ENCODE measurements at places on chromosomes 5 and 9.

GRCh38 chr9:137293482-137294090 lies 8.5 kb downstream of the NRARP start:
- DNase-seq = no peak

DNA sequence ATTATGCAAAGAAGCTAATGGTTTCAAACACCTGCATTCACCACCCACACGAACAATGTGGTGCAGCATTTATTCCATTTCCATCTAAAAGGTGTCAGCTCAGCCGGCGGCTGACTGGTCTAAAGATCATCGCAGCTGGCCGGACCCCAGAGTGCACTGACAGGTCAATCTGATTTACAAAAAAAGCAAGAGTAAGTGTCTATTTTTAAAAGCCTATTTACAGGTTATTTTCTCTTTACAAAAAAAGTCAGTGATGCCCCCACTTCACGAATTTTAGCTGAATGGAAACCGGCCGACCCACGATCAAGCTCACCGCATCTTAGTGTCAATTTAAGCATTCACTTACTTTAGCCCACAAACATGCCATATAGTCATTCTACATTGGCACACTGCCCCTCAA lies 58.3 kb downstream of the SEMA4D start:
- no peak for DNase-seq

DNA sequence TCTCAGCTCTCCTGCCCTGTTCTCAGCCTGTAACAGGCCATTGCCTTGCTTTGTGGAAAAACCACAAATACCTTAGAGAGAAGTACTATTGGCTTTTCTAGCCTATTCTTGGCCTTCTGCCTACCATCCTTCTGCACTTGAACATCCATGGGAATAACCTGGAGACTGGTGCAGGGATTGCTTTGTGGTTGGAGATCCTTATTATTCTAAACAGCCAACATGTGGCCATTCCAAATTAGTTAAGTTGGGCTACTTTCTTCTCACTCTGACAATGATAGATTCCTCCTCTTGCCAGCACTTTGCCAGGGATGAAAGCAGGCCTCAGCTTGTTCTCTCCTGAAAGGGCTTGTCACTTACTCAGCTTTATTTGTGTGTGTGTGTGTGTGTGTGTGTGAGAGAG lies 240.4 kb downstream of the GLIS3 start:
- DNase-seq = no peak

- no peak for DNase-seq
Measured at GRCh38 chr5:76682387-76682786, 33.5 kb upstream of the F2R start.

DNA sequence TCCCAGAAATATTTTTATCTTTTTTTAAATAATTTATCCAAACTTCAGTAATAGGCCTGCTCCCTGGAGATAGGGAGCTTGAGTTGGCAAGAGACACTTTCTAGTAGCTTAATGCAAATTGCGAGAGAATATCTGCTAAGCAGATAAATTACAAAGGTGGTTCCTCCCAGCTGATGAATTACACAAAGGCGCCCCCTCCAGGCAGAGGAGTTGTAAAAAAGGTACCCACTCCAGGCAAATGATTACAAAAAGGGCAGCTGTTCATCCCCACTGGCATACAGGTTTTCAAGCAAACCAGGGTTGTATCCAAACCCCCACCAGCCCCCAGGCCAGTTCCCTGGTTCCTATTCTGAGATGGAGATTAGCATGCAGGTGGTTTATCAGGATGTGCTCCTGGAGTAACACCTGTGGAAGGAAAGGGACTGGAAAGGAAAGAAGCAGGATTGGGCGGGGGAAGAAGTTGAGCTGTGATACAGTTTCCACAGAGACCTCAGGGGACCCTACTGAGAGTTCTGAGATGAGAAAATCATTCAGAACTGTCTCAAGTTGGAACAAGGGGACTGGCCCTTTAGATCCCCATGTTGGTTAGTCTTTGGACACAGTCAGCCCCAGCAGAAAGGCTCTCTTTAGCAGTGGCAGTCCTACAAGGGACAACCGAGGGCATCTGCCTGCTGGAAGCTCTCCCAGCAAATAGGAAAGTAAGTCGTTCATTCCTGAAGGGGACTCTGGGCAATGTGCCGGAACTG lies 25.5 kb downstream of the ESM1 start:
- DNase-seq = peak; percentile 5

DNA sequence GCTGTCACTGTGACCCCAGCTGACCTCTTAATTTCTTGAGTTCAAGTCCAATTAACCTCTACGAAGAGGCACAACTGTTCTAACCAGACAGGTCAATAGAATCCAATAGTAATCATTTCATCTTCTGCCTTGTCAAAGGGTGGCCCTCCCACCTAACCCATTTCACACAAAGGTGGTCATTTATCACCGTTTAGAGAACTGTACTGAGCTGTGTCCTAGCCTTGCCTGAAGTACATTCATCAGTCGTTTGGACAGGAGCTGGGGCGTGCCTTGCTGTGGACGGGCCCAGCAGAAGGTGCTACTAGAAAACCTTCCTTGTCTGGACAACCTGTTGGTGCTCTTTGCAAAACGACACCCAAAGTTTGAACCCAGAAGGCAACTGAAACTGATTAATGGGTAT lies 605.4 kb downstream of the ISL1 start:
- no peak for DNase-seq

DNA sequence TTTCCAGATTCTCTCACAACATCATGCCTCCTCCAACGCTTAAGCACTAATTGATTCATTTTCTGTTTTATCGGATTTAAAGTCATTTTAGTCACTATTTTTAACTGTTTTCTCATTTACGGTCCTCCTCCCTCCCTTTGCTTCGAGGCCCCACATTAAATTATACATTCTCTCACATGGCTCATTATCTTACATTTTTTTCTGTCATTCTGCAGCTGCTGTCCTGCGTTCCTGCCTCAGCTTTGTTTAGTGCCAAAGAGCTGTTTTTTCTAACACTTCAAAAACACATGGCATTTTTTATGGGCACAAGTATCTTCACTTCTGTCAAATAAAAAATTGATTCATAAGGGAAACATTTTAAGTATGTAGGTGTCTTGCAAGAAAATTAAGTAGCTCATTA lies 130.1 kb upstream of the FST start:
- DNase-seq = no peak

- DNase-seq = peak; percentile 32
Measured at GRCh38 chr9:127763918-127764384, 14.5 kb downstream of the SH2D3C start.

GRCh38 chr5:123626051-123626450 lies 114.1 kb downstream of the CSNK1G3 start:
- no peak for DNase-seq

DNA sequence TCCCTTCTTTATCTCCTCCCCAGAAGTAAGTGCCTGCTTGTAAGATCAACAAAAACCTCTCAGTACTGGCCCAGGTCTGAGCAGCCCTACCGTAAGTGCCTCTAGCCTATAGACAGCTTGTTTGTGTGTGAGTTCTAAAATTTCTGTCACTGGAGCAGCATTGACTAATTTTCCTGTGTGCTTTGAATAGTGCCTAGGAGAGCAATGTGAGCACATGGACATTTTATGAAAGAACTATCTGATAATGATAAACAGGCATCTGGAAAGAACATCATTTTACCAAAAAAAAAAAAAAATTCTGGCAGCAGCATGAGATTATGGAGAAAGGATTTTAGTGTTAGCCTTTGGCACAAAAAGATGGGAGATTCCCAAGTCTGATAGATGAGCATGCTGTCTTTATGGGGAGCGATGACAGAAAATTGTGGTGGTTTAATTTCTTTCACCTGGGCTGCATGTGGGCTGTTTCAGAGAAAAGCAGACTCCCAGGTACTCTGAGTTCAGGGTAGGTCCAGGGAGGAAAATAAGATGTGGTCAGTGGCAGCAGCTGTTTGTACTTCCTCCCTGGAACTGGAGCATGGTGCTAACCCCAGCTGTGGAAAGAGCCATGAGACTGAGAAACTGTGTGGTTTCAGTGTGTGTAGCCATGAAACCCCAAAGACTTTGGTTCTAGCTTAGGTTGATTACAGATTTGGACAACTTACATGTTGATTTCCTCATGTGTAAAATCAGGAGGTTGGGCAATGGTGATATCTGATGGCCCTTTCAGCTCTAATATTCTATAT lies 419.9 kb downstream of the NTRK2 start:
- no peak for DNase-seq

DNA sequence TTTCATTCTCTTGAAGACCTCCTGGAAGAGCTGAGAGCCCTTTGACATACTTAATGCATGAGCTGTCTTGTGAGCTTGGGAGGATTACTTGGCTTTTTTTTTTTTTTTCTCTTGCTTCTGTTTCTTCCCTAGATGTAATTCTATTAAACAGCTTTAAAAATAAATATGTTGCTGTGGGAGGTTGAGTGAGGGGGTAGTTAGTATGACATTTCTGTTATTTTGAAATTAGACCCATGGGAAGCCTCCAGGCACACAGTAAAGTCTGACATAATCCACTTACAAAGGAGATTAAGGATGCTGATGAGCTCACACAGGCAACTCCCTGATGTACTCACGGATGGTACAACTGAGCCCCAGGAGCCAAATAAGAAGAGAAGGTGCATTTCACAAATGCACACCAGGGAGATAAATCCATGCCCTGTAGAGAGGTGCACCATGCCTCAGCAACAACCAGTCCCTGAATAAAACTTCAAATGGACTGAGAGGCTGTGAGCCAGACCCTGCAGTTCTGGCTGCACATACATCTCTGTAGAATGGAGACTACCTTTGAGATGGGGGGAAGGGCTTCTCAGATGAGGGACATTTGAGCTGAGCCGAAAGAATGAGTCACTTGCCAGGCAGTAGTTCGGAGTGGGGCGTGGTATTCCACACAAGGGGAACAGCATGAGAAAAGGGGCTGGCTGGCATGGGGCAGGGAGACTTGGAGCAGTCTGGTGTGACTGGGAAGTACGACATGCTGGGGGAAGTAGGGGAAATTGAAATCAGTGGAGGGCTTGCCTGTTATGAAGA lies 68.7 kb downstream of the ACTL7B start:
- DNase-seq = no peak

DNA sequence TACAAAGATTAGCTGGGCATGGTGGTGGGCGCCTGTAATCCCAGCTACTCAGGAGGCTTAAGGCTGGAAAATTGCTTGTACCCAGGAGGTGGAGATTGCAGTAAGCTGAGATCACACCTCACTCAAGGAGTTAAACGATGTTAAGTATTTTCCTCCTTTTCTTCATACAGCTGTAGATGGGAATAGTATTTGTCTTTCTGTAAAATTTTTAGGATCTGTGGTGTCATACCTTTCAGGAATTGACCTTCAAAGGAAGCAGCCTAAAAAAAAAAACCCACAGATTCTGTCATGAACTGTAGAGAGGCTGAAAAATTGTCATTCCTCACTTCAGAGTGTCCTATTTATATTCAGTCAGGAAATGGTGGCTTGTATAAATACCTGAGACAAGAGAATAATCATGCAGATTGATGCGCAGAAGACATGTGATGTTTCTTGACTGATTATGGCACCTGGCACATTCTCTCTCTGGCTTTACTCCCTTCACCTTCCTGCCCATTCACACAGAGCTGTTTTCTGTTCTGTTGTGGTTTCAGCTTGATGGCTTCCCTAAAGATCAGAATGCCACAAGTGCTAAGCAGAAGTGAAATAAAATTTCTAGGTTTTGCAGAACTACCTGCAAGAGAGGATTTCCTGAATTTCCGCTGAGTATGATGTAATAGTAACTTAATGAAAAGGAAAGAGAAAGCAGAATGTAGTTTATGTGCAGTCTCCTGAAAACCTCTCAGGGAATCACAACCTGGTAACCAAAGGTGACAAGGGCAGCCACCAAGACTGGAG lies 3.8 kb downstream of the IFNA1 start:
- no peak for DNase-seq

DNA sequence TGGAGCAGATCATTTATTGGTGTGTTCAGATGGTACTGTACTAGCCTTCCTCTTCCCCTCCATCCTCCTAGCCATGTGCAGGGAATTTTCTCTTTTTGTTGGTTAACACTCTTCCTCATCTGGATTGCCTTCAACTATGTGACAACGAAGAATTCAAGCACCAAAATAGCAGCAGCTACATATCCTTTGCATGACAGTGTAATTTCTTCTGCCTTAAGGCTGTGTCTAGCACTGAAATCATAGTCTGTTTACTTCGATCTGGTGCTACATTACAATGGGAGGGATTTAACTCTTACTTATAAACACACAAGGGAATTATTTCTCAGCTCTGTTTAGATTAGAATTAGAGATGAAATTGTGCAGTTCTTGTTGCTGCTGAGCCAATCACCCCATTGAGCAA lies 260.4 kb downstream of the ARL15 start:
- no peak for DNase-seq

DNA sequence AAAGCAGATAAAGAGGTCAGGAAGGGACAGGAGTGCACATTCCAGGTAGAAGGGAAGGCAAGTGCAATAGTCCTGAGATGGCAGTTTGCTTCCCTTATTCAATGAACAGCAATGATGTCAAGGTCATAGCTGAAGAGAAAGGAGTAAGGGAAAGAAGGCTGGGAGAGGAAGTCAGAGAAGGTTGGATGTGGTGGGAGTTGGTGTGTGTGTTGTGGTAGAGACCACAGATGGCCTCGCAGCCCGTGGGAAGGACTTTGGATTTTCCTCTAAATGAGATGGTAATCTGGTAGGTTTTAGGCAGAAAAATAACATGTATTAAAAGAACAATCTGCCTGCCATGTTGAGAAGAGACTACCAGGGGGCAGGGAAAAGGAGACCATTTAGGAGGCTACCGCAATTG lies 25.1 kb upstream of the LPAR1 start:
- no peak for DNase-seq

- DNase-seq = no peak
Measured at GRCh38 chr9:87140605-87141109, 193.4 kb upstream of the GAS1 start.

- no peak for DNase-seq
Measured at GRCh38 chr9:126165755-126166154, 160.9 kb upstream of the MVB12B start.

DNA sequence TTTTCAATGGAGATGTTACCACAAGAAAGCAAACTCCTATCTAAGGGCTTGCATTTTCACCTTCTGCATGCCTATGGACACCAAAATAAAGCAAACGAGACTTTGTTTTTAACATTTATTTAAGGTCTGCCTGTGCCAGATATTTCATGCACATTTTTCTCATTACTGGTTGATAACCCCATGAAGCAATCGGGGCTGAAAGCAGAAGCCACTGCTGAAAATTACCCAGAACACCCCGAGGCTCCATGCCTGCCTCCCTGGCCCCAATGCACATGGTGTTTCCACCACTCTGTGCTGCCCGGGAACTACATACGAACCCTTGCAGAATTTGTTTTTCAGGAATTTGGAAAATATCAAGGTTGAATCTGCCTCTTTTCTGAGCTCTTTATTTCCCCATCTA lies 240.1 kb downstream of the NR2F1-AS1 start:
- no peak for DNase-seq

DNA sequence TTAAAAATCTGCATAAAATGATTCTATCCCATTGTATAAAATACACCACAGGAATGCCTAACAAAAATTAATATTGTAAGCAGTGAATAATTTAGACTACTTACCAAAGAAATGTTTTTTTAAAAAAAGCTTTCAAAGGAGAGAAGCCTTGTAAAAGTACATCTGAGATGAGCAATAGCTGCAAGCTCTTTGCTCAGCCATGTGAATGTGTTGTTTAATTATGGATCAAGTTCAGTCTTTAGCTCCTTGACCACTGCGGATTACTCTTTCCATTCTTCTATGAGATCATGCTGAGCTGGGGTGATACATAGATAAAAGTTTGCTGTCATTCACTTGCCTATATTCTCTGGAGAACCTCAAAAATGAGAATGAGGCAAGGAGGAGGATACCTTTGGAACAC lies 782.4 kb upstream of the ZNF608 start:
- DNase-seq = no peak

Data from HepG2 (cell line).